ENCODE measurements at places on chromosomes 6 and 20.

- no peak for DNase-seq
These were observed 190.6 kb downstream of the SMOC2 start for GRCh38 chr6:168631564-168631963.

- no peak for DNase-seq
These were observed 59.1 kb downstream of the EZR start for GRCh38 chr6:158759966-158760617.

DNA sequence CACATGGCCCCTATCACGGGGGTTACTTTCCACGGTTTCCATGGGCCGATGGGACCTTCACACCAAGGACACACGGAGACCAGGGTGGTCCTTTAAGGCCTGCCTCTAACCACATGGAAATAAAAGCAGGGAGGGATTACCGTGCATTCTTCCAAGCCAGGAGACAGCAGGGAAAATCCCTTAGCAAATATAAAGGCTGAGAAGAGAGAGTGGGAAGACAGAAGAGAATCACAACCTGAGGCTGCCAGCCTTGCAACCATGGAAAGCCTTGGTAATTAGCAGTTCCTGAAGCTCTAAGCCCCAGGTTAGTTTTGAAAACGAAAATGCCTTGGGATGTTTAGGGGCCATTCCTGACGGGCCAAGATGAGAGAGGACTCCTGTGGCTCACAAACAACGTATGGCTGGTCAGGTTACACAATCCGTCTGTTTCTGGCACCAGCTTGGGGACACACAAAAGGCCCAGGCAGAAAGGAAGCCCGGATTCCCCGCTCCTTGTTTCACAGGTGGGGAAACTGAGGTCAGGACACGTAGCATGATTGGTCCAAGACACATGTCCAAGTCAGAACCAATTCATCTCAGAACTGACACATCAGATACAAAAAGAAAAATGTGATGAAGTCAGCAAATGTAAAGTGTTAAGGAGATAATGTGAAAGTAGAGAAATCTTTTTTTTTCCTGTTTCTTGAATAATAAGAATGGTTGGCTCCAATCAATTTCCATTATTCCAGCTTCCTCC lies 2.8 kb downstream of the PREX1 start:
- DNase-seq, result no peak

DNA sequence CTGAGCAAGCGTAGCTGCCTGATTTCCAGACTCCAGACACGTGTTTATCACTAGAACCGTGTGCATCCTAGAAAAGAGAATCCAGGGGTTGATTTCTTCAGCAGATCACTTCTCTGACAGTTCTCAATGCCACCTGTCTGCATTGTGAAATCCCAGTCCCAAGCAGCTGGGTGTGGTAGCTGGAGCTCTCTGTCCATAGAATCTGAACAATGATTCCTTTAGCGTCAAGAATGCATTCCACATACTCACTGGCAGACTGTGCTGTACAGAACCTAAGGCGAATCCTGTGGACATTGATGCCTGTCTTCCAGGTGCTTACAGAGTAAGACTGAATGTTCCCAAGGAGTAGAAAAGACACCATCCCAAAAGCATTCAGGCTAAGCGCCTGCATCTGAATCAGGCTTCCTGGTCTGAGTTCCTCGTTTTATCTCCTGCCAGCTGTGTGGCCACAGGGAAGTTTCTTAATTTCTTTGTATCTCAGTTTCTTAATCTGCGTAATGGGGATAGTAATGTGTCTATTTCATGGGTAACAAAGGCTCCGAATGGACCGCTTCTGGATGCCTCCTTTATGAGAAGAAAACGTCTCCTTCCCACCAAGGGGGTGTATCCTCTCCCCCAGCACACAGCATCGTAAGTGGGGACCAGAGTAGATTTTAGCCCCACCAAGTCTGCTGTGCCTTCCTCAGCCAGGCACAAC lies 10.4 kb upstream of the TRAF3IP2 start:
- DNase-seq, result no peak

DNA sequence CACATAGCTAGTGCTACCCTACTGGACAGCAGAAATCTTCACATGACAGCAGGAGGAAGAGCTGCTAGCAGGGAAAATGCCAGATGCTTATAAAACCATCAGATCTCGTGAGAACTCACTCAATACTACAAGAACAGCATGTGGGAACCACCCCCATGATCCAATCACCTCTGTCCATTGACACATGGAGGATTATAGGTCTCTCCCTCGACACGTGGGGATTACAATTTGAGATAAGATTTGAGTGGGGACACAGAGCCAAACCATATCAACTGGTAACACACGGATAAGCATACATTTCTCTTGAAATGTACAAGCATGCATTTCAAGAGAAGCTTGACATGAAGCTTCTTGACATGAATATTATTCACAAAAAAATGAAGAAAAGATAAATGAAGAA lies 64.1 kb downstream of the MMS22L start:
- DNase-seq, result no peak

- no peak for DNase-seq
These were observed 356.2 kb downstream of the GJA1 start for GRCh38 chr6:121791396-121792315.

DNA sequence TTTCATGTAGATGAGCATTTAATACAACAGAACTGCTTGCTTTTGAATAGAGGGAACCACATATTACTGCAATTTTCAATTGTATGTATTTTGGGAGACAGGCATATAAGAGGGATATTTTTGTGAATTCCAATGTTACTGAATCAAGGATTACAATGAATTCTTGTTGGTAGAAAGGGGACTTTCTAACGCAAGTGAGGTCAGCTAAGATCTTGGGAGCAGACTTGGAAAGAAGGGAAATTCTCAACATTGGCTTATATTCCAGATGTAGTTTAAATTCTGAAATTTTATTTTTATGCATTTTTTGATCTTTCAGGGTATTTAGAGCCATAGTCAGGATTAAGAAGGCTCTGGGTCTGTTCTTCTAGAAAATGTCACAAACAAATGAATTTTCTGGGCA lies 43.3 kb upstream of the CTAGE9 start:
- no peak for DNase-seq

GRCh38 chr20:9136114-9136513 lies 67.2 kb downstream of the PLCB4 start:
- DNase-seq, result no peak

DNA sequence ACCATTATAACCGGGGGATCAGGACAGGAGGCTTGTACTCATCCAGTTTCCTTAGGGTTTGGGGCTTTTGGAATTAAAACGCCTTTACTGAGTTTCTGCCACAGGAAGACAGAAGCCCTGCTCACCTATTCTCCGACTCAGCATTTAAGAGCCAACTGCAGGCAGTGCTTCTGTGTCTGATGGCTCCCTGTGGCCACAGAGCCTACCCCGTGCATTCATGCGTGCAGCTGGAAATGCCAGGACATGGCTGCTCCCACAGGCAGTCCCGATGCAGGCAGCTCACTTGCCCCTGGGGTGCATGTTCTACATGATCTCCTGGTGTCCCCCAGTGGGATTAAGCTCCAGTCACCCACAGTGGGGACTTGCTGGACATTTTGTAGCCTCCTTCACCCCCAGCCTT lies 22.2 kb downstream of the ZNF831 start:
- DNase-seq, result no peak

GRCh38 chr6:6901945-6902344 lies 205.8 kb upstream of the RREB1 start:
- no peak for DNase-seq

DNA sequence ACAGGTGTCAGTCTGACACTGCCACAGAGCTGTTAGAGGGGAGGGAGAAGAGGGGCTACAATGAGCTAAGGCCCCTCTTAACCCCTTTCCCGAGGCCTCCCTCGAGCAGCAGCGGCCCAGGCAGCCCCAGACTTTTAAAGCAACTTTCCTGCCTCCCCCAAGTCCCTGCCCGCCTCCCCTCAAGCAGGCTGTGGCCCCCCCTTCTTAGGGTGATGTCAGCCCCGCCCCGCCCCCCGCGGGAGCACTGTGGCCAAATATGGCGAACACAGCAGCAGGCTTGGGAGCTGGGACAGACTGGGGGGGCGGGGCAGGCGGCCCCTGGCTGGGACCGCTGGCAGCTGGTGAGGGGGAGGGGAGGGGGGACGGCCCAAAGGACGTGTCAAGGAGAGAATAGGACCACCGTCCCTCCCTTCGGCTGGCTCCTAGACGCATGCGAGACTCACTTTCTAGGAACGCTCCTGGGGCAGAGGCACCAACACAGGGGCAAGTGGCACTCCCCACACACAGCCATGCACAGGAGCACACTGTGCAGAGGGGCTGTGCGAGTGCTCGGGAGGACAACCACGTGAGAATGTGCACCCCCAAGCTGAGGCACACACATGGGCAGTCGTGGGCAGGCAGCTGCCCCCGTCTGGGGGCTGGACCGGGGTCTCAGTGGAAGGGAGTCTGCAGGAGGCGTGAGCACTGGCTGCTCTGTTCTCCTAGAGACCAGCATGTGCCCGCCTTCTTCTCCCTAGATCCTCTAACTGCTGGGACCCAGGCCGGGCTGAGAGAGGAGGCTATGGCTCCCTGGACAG lies 6.7 kb downstream of the TEAD3 start:
- DNase-seq, result no peak

DNA sequence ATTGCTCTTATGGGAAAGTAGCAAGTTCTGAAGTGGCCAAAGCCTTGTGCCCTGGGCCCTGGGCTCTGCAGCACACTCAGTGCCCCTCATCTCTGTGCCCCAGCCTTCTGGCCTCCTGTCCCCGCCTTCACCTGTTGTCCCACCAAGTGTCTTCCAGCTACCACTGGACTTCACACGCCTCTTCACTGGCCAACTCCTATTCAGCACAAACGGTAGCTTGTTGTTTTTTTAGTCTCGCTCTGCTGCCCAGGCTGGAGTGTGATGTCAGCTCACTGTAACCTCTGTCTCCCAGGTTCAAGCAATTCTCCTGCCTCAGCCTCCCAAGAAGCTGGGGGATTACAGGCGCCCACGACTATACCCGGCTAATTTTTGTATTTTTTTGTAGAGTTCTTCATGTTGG lies 4.8 kb downstream of the CCHCR1 start:
- DNase-seq, result no peak

GRCh38 chr6:52407467-52407866 lies 12.7 kb upstream of the EFHC1 start:
- DNase-seq, result no peak

GRCh38 chr6:155152211-155153076 lies 111.4 kb upstream of the CLDN20 start:
- no peak for DNase-seq

DNA sequence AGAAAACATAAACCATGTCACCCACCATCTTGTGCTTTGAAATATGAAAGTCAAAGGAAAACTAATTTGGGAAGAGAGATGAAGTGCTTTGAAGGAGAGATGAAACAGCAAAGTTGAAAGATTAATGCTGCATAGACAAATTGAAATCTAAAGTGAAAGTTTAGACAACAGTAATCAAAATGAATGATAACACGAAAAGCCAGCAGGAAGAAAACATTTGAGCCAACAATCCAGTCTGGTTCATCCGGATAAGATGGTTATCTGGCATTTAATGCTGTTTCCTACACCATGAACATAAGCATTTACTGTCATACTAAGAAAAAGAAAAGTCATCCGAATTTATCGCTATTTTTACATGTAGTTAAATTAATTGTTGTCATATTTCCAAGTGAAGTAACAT lies 595 bp downstream of the HAO1 start:
- no peak for DNase-seq

GRCh38 chr6:133767357-133767970 lies 121.4 kb upstream of the TCF21 start:
- no peak for DNase-seq

DNA sequence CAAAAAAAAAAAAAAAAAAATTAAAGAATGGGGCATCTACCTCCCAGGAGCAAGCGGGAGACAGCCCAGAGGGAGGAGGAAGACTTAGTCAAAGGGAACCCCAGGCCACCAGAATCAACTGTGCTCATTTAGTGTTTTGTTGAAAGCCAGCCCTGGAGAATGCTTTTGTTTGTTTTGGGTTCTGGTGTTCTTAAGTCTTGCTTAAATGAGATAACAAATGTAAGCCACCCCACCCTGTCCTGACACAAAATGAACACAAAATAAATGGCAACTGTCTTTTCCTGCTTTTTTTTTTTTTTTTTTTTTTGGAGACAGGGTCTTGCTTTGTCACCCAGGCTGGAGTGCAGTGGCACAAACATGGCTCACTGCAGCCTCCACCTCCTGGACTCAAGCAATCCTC lies 165.0 kb upstream of the JARID2 start:
- no peak for DNase-seq

DNA sequence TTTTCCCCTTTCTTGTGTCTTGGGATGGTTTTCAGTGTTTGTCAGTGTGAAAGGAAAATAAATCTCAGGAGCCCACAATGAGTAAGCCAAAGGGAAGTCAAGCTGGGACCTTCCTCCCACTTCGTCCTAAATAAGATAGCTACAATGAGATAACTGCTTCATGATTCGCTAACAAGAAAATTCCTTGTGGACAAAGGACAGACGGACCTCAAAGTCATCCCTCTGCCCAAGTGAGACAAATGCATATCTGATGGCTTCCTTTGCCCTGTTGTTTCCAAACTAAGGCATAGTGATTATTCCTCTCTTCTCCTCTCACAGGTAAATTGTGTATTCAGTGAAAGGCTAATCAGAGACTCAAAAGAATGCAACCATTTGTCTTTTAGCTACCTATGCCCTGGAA lies 26.1 kb upstream of the ADTRP start:
- no peak for DNase-seq

- no peak for DNase-seq
These were observed 27.6 kb downstream of the MRAP2 start for GRCh38 chr6:84061174-84061573.

DNA sequence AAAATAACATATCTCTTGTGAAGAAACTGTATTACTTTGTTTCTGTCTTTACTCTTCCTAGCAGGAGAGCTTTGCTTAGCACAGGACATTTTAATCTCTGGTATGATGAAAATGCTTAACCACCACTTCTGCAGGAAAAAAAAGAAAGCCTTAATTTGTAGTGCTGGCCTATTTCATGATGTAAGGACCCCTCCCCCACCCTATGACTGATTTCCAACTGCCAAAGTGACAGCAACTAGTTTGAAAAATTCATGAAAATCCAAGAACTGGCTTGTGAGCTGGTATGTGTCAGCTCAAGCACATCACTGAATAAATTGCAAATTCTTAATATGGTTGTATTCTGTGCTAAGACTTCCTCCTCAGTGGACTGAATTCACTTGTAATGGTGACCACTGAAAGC lies 125.3 kb downstream of the REV3L start:
- no peak for DNase-seq

DNA sequence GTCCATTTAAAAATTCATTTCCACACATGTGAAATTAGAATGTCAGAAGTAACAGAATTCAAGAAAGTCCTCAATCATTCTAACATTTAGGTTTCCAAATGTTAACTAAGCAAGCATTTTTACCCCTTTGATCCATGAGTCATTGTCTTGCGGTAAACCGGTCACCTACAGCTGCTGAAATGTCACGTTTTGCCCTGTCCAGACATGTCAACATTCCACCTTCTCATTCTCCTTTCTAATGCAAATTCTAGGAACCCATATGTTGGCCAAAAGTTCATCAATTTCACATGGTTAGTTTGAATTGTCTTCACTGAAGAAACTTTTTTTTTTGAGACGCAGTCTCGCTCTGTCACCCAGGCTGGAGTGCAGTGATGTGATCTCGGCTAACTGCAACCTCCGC lies 117.2 kb downstream of the IPCEF1 start:
- no peak for DNase-seq

- no peak for DNase-seq
These were observed 65.9 kb downstream of the PTPN1 start for GRCh38 chr20:50575865-50576720.

GRCh38 chr6:26598267-26598666 lies 1.5 kb downstream of the ABT1 start:
- no peak for DNase-seq

All from urinary bladder (tissue), 4 donors.